Endothelial cell (in vitro differentiated cells): ENCODE measurements at places on chromosomes 2 and 18. TPM values are rescaled to one million over a fixed set of nuclear protein-coding genes. Genes with fewer than 3 reads are reported as not detected.
A peak's percentile ranks its signal among the peaks of the same experiment; 100 is the strongest.

COLEC12 gene
- total RNA-seq = 157 TPM

COL4A3 gene
- total RNA-seq = not detected

UGT1A4 gene
- not detected for total RNA-seq

SPDYA gene
- total RNA-seq = 0.33 TPM

GALR1 gene
- not detected for total RNA-seq

- peaks cover 4% of the 10 kb centered on the region for H3K36me3 ChIP-seq
- no peak for DNase-seq
- H3K27ac ChIP-seq = peak overlapping the region; percentile 0
- peaks cover 9% of the 10 kb centered on the region for H3K4me1 ChIP-seq
- no peaks in the 10 kb centered on the region for H3K27me3 ChIP-seq
Observed at GRCh38 chr2:144267239-144267638, 252.7 kb downstream of the ZEB2 start.

GRCh38 chr18:32095192-32095899 lies 3.7 kb downstream of the RNF138 start:
- H3K27ac ChIP-seq = no peak overlapping the region
- no peak for DNase-seq

SDC1 gene
- total RNA-seq = 3.6 TPM

DNA sequence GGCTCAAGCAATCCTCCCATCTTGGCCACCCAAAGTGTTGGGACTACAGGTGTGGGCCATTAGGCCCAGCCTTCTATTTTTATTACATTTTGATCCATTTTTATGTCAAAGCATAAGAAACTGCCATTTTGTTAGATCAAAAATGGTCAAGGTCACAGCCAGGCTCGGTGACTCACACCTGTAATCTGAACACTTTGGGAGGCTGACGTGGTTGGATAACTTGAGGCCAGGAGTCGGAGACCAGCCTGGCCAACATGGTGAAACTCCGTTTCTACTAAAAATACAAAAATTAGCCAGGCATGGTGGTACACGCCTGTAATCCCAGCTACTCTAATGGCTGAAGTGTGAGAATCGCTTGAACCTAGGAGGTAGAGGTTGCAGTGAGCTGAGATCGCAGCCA lies 49.2 kb downstream of the EEF1B2 start:
- H3K4me3 ChIP-seq = no peak overlapping the region
- no peak overlapping the region for H3K27ac ChIP-seq
- H3K27me3 ChIP-seq = peaks cover 2% of the 10 kb centered on the region
- peaks cover 14% of the 10 kb centered on the region for H3K4me1 ChIP-seq
- no peaks in the 10 kb centered on the region for H3K36me3 ChIP-seq
- no peak for DNase-seq

DNA sequence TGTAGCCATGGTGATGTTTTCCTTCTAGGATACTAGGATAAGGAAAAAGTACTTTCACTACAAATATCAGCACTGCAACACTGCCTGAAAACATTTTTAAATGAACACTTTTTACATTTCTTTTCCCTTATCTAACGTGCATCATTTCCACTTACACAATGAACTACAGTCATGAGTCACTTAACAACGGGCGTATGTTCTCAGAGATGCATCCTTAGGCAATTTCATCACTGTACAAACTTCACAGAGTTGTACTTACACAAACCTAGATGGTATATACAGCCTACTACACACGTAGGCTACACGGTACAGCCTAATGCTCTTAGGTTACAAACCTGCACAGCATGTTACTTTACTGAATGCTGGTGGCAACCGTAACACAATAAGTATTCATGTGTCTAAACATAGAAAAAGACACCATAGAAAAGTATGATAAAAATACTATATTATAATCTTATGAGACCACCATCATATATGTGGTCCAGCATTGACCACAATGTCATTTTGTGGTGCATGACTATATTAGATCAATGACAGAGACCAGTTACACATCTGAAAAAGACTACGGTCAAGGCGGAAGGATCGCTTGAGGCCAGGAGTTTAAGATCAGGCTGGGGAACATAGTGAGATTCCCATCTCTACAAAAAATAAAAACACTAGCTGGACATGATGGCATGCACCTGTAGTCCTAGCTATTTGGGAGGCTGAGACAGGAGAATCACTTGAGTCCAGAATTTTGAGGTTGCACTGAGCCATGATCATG lies 39.8 kb downstream of the WDR33 start:
- peaks cover 14% of the 10 kb centered on the region for H3K36me3 ChIP-seq
- DNase-seq = no peak
- no peak overlapping the region for H3K27ac ChIP-seq
- no peak overlapping the region for H3K4me3 ChIP-seq

DNA sequence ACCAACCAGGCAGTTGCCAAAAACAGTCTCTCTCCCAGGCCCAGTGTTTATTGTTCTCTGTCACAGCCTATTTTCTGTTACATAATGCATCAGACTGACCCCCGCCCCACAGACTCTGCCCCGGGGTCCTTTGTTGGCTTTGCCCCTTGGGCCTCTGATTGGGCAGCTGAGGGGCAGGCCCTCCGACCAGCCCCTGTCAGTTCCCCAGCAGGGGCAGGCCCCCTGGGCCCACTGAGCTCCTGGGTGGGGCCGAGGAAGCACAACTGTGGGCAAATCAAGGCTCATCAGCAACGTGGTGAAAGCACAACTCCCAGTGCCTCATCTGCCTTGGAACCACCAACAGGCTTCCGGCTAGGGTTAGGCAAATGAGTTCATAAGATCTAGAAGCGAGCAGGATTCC lies 160.1 kb upstream of the MYCN start:
- no peak overlapping the region for H3K4me3 ChIP-seq
- no peak overlapping the region for H3K27ac ChIP-seq
- H3K4me1 ChIP-seq = no peaks in the 10 kb centered on the region
- no peaks in the 10 kb centered on the region for H3K36me3 ChIP-seq
- H3K27me3 ChIP-seq = peaks cover 7% of the 10 kb centered on the region

DNA sequence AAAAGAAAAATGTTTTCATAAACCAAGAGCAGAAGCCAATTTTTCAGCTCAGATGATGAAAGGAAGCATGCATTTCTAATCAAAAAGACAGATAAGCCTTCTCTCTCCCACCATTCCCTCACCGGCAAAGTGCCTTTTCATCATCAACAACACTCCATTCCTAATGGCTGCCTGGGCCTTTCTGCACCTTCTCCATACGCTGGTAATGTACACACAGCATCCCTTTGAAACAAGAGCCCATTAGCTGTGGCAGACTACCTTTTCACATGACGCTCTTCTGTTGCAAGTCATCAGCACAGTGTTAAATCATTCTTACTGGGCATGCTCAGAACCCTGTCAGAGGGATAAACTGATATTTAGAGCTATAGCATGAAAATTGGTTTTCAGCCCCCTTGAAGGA lies 408.9 kb downstream of the MEIS1 start:
- no peaks in the 10 kb centered on the region for H3K36me3 ChIP-seq
- H3K4me3 ChIP-seq = no peak overlapping the region
- H3K27me3 ChIP-seq = no peaks in the 10 kb centered on the region
- H3K27ac ChIP-seq = no peak overlapping the region

GRCh38 chr2:206647985-206648384 lies 5.7 kb downstream of the FAM237A start:
- no peak overlapping the region for H3K27ac ChIP-seq
- no peaks in the 10 kb centered on the region for H3K36me3 ChIP-seq
- H3K4me1 ChIP-seq = no peaks in the 10 kb centered on the region
- no peaks in the 10 kb centered on the region for H3K27me3 ChIP-seq

- no peaks in the 10 kb centered on the region for H3K4me1 ChIP-seq
- no peak overlapping the region for H3K27ac ChIP-seq
- H3K4me3 ChIP-seq = no peak overlapping the region
- DNase-seq = no peak
- H3K36me3 ChIP-seq = no peaks in the 10 kb centered on the region
Observed at GRCh38 chr2:160730296-160730995, 236.8 kb upstream of the RBMS1 start.

TRIM43 gene
- total RNA-seq = not detected

- H3K27me3 ChIP-seq = peaks cover 2% of the 10 kb centered on the region
- no peaks in the 10 kb centered on the region for H3K36me3 ChIP-seq
- H3K27ac ChIP-seq = no peak overlapping the region
Observed at GRCh38 chr2:181312515-181312927, 144.7 kb upstream of the ITGA4 start.

DNA sequence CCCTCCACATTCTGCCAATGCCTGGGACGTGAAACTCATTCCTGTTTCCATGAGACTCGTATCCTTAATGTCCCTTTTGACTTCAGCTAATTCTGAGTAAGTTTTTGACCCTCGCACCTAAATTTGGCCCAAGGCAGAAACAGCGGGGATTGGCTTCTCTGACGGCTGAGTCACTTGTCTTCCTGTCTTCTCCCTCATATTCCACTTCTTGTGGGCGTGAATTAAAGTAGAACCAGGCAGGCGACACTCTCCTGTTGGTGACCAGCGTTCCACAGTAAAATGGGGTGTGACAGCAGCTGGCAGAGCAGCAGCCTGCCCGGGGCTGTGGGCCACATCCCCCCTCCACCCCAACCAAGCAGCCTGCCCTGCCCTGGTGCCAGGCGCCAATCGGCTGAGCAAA lies 15.5 kb downstream of the TTC32 start:
- no peak for DNase-seq
- H3K4me1 ChIP-seq = no peaks in the 10 kb centered on the region
- H3K4me3 ChIP-seq = no peak overlapping the region
- H3K27me3 ChIP-seq = peaks cover 6% of the 10 kb centered on the region
- no peak overlapping the region for H3K27ac ChIP-seq

DNA sequence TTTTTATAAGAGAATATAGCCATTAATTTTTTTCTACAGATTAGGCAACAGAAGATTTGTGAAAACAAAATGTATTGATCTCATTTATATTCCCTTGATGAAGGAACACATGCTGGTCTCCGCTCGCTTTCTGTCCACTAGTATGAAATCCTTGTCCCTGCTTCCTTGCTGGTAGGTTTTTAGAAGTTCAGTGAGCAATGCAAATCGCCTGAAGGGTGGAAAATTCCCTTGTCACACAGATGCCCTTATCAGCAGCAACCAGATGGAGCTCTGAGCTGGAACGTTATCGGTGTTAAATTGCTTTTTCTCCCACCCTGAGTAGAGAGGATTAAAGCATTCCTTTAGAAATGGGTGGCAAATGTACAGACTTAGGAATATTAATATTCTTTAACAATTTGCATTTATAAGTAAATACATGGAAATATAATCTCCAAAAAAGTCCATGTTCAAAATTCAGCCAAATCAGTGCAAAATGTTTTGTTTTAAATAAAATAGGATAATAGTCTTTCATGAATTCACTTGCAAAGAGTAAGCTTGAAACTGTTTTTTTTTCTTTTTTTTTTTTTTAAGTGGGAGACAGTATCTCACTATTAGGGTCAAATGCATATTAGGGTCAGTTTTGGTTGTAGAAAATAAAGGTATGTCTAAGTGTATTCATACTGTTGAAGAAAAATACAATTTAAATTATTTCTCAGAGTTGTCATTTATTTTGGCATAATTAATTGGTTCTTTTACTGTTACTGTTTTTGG lies 164.0 kb upstream of the MYO3B start:
- peak overlapping the region; percentile 76 for H3K27ac ChIP-seq
- H3K27me3 ChIP-seq = no peaks in the 10 kb centered on the region
- H3K4me1 ChIP-seq = peaks cover 3% of the 10 kb centered on the region
- H3K4me3 ChIP-seq = no peak overlapping the region

- H3K4me3 ChIP-seq = no peak overlapping the region
- no peak for DNase-seq
- no peak overlapping the region for H3K27ac ChIP-seq
- H3K27me3 ChIP-seq = no peaks in the 10 kb centered on the region
- H3K4me1 ChIP-seq = peaks cover 9% of the 10 kb centered on the region
- peaks cover 3% of the 10 kb centered on the region for H3K36me3 ChIP-seq
Observed at GRCh38 chr2:30511122-30512083, 64.4 kb downstream of the LCLAT1 start.

- no peak for DNase-seq
- no peaks in the 10 kb centered on the region for H3K4me1 ChIP-seq
- no peak overlapping the region for H3K27ac ChIP-seq
Observed at GRCh38 chr2:56500317-56500716, 316.5 kb downstream of the CCDC85A start.

FBXO48 gene
- 1.6 TPM for total RNA-seq

DNA sequence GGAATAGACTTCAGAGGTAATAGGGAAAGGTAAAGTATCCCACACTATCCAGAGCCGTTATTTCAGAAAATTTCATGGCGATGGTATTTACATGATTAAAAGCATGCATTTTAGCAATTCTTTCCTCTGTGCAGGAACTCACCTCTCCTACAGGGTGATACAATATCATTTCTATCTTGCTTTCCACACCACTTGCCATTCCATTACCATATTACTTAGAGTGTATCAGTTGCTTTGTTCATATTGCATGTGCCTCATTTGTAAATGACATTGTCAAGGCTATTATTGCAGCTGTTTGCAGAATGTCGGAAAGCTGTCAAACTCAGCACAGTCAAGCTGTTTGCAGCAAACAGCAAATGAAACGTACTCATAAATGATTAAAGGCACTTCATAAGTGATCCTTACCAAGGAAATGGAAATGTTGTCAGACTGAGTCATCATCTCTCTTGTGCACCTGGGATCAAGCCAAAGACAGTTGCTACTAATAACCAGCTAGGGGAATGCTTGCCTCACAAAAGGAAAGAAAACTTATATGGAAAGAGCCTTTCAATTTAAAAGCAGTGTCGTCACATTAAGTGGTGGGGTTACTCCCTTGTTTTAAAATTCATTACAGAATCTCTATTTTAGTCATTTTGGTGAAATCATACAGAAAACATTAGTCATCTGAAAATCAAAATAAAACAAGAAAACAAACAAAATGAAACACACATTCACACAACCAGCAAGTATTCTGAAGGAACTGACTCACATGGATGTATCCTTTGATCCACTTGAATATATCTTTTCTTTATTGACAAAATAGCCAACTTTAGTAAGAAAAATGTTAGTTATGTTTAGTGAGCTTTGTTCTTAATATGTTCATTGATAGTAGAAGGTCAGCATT lies 1064.1 kb upstream of the CNTNAP5 start:
- no peaks in the 10 kb centered on the region for H3K36me3 ChIP-seq
- no peak overlapping the region for H3K27ac ChIP-seq
- H3K4me1 ChIP-seq = no peaks in the 10 kb centered on the region
- H3K27me3 ChIP-seq = no peaks in the 10 kb centered on the region
- no peak overlapping the region for H3K4me3 ChIP-seq

CAPN10 gene
- total RNA-seq = 47.8 TPM

GRCh38 chr2:8821276-8822217 lies 15.9 kb downstream of the KIDINS220 start:
- no peak overlapping the region for H3K27ac ChIP-seq
- no peaks in the 10 kb centered on the region for H3K4me1 ChIP-seq
- H3K36me3 ChIP-seq = peaks cover 3% of the 10 kb centered on the region

DNA sequence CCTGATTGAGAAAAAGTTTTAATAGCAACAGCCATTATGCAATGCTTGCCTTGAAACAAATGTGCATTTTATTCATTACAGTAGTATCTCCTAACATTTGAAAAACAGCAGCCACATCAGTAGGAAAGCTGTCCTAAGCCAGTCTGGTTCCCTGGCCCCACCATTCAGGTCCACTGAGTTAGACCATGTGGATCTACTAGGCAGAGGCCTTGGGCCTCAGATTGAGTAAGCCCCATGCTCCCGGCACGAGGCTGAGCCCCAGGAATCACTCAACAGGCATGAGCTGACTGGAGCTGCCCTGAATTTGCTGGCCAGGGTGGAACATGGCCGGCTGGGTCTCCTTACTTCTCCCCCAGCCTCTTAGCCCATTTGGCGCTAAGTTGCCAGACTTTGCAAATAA lies 103.4 kb downstream of the ZFP36L2 start:
- DNase-seq = no peak
- H3K27ac ChIP-seq = no peak overlapping the region
- H3K4me3 ChIP-seq = no peak overlapping the region
- peaks cover 5% of the 10 kb centered on the region for H3K27me3 ChIP-seq

- no peak overlapping the region for H3K4me3 ChIP-seq
- H3K36me3 ChIP-seq = no peaks in the 10 kb centered on the region
Observed at GRCh38 chr2:74824679-74825078, 9.2 kb upstream of the HK2 start.
